A549 treated with GW870086 at 1 μM for 4 hours (cell line): ENCODE measurements at places on chromosomes 3 and 15. TPM values are rescaled to one million over a fixed set of nuclear protein-coding genes. Genes with fewer than 3 reads are reported as not detected.

ISLR gene
- total RNA-seq, result 0.33 to 0.60 TPM (median 0.43 TPM) in 5 replicates

HESX1 gene
- total RNA-seq, result 0.21 to 0.75 TPM (median 0.35 TPM) in 4 of 5 replicates, not detected in the other

ZNF619 gene
- 1.3 to 2.4 TPM (median 2.0 TPM) in 5 replicates for total RNA-seq

GPR149 gene
- total RNA-seq, result not detected in 5 replicates

GOLGB1 gene
- total RNA-seq, result 14.8 to 16.8 TPM (median 16.0 TPM) in 5 replicates

PLA2G4E gene
- total RNA-seq, result not detected in 5 replicates
